Urothelium cell line (cell line): ENCODE measurements at places on chromosomes 2 and 18.

DNA sequence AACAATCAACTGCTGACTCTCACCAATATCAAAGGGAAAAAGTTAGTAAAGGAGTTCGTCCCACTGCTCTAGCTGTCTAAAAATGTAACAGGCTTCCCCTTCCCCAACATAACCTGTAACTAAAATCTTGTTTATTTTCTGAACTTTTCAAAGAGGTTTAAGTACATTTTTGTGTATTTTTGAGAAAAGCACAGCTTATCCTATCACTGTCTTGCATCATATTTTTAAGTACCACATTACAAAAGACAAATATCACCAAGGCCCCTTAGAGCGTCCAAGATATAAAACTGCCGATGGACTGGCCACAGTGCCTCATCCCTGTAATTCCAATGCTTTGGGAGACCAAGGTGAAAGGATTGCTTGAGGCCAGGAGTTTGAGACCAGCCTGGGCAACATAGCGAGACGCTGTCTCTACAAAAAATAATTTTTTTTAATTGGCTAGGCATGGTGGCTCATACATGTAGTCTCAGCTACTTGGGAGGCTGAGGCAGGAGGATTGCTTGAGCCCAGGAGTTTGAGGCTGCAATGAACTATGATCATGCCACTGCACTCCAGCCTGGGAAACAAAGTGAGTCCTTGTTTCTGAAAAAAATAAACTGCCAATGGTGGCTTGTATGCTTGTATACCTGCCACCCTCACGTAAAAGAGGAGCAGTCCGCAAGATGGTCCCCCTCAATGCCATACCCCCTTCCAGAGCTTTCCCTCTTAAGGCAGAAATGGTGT is 21.2 kb upstream of the LAPTM4A start:
- DNase-seq, result no peak

DNA sequence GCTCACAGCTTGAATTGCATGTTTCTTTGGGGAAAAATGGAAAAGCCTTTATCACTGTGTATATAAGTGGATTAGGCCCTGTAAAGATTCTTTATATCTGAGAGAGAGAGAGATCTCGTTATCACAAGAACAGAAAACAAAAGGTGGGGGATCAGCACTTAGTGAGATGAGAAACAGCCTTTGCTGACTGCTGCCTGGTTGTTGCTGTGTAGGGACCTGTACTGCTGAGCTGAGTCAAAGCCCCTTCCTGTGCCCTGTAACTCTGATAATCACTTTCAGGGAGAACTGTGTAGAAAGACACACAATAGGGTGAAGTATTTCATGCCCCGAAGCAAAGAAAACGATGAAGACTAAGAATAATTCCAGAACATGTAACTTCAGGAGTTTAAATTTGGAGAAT is 30.6 kb upstream of the FAM237A start:
- DNase-seq, result no peak

DNA sequence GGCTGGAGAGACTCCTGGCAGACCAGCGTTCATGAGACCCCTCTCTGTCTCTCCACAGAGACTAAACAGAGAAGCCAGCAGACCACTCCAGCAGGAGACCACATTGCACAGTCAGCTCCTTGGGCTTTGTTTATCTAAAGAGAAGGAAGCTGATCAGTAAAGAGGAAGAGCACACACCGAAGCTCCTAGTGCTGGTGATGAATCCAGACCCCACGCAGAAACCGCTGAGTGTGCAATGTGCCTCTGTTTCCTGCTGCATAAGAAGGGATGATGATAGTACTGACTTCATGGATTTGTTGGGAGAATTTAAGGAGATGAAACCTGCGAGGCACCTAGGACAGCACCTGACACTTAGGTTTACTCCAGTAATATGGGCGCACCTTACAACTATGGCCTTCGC is 544.1 kb upstream of the ID2 start:
- DNase-seq, result no peak

DNA sequence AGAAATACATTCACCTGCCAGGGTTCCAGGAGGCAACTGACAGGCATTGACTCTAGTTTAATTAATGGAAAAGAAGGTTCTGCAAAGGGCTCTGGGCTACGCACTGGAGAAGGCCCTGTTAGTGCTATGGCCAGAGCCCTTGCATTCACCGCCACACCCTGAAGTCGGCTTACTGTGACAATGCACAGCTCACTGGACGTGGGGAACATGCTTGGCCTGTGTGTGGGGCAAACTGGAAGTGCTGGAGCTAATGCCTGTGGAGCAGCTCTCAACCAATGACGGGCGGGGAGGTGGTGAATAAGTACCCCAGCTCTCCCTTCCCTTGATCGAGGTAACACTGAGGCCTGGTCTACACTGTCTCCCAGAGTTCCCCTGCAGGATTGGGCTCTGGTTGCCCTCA is 209.8 kb downstream of the HAUS1 start:
- no peak for DNase-seq

DNA sequence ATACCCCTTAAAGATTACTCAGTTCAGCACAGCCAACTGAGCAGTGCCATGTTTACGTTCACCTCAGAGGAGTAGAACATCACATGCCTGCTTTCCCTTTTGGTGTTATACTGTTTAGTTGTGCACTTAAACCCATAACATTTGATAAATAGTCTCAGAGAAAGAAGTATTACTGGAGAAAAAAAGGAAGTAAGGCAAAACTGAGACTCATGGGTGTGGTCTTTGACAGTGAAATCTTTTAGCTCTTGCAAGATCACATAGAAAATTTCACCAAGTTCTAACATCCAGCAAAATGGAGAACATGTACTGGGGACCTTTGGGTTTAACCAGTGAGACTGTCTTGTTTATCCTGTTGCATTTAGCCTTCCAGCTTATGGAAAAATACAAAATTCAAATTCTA is 5.6 kb downstream of the TANK start:
- no peak for DNase-seq
